ENCODE measurements at places on chromosomes 2 and 18.

- no peak for DNase-seq
Measured at GRCh38 chr2:39593439-39594393, 72.0 kb upstream of the TMEM178A start.

DNA sequence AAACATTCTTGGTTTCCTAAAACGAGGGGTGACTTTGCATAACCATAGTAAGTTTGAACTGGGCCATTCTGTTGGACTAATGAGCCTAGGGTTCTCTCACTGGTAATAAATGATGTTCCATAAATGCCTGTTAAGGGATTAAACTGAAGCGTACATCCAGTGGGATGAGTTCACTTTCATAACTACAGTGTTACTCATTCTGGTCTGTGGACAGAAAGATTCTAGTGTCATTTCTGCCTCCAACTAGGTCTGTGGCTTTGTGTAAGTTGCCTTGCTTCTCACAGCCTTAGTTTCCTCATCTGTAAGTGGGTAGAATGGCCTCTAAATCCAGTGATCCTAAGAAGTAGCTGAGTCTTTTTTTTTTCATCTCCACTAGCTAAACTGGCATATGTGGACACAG is 1860.6 kb upstream of the PIK3C3 start:
- DNase-seq: no peak

DNA sequence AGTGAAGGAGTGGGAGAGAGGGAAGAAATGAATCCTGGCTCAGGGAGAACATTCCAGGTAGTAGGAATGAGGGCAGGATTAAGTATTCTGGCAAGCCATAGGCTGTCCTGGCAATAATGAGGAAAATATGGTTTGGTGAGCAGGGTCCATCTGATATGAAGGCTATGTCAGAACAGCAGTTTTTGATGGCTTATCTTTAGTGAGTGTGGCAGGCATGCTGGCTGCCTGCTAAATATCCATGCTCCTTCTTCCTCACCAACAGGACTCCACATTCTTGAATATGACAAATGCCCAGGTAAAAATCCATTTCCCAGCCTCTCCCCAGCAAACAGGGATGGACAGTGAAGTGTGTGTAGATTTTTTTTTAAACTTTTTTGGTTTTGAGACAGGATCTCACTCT is 13.2 kb upstream of the CTIF start:
- DNase-seq: no peak

GRCh38 chr2:188599140-188599539 is 307.5 kb downstream of the GULP1 start:
- no peak for DNase-seq

GRCh38 chr2:44926957-44927356 is 14.5 kb upstream of the SIX3 start:
- DNase-seq: no peak

- DNase-seq: peak; percentile 77
Measured at GRCh38 chr2:172674034-172674967, 61.3 kb upstream of the RAPGEF4 start.

- no peak for DNase-seq
Measured at GRCh38 chr2:25420820-25421237, 79.1 kb upstream of the DNMT3A start.

All from activated CD8-positive, alpha-beta memory T cell treated with anti-CD3 and anti-CD28 coated beads for 24 hours (primary cell).